ENCODE measurements at places on chromosomes 1 and 21.
A peak's percentile ranks its signal among the peaks of the same experiment; 100 is the strongest.

- peak; percentile 52 for DNase-seq
- no peaks in the 10 kb centered on the region for H3K27me3 ChIP-seq
- H3K27ac ChIP-seq = no peak overlapping the region
- H3K4me3 ChIP-seq = no peak overlapping the region
- no peaks in the 10 kb centered on the region for H3K4me1 ChIP-seq
- H3K36me3 ChIP-seq = no peaks in the 10 kb centered on the region
Measured at GRCh38 chr21:42021371-42022090, 11.4 kb upstream of the ZBTB21 start.

DNA sequence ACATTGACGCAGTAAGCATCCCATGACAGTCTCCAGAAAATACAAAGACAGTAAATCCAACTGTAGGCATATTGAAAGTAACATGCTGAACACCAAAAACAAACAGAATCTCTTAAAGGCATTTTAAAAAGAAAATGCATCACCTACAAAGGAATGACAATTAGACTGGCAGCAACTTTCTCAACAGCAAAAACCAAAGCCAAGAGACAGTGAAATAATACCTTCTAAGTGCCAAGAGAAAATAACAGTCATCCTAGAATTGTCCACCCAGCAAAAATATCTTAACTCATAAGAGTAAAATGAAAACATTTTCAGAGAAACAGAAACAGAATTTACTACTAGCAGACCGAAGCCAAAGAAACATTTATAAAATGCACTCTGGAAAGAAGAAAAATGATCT lies 20.0 kb downstream of the CCDC185 start:
- H3K27me3 ChIP-seq = no peaks in the 10 kb centered on the region
- DNase-seq = no peak
- H3K4me1 ChIP-seq = peaks cover 14% of the 10 kb centered on the region
- no peak overlapping the region for H3K27ac ChIP-seq
- H3K36me3 ChIP-seq = no peaks in the 10 kb centered on the region
- H3K4me3 ChIP-seq = no peak overlapping the region

DNA sequence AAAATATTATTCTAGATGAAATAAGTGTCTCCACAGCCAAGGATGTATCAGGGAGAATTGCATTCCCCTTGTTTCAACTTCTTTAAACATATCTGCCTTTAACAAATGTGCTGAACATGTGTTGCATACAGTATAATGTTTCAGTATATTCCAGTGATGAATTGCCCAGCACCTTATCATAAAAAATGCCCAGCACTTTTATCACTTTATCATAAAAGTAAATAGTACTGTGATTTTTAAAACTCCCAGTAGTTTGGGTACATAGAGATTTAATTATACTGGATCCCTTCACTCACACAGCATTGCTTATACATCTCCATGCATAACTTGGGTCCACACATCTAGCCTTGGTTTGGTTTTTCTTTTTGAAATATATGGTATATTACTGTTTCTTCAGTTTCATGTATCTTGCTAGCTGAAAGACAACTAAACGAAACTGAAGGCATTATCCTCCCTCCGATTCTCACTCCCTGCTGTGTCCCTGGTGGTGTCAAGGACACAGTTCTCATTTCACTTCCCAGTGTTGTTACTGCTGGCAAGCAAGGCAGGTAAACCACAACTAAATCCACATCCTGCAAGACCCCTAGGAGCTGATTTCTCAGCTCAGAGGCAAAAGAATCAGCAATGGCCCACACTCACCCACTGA lies 118.2 kb upstream of the SLC44A3 start:
- no peaks in the 10 kb centered on the region for H3K27me3 ChIP-seq
- H3K36me3 ChIP-seq = no peaks in the 10 kb centered on the region
- H3K4me3 ChIP-seq = no peak overlapping the region
- no peak for DNase-seq
- peak overlapping the region; percentile 4 for H3K27ac ChIP-seq

- peak overlapping the region; percentile 84 for H3K27ac ChIP-seq
- DNase-seq = no peak
- H3K36me3 ChIP-seq = no peaks in the 10 kb centered on the region
- no peak overlapping the region for H3K4me3 ChIP-seq
Measured at GRCh38 chr1:180633057-180634056, 1.5 kb downstream of the XPR1 start.

DNA sequence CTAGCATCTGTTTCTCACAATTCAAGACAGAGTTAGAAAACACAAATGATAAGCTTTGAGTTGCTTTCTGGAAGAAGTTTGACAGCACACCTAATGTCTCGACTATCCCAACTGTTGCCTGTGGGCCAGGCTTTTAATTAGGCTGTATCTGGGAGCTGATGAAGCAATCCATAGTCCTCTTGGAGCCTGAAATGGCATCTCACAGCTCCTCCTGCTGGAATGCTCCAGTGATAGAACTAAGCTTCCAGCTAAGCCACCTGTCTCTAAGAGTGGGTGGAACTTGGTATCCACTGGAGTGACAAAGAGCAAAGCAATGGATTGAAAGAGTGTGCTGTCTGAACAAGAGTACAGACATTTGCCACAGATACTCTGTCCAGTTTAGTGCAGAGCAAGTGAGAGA lies 605.3 kb upstream of the NR5A2 start:
- H3K4me1 ChIP-seq = no peaks in the 10 kb centered on the region
- no peak overlapping the region for H3K27ac ChIP-seq
- no peaks in the 10 kb centered on the region for H3K27me3 ChIP-seq
- peak; percentile 2 for DNase-seq
- no peaks in the 10 kb centered on the region for H3K36me3 ChIP-seq

DNA sequence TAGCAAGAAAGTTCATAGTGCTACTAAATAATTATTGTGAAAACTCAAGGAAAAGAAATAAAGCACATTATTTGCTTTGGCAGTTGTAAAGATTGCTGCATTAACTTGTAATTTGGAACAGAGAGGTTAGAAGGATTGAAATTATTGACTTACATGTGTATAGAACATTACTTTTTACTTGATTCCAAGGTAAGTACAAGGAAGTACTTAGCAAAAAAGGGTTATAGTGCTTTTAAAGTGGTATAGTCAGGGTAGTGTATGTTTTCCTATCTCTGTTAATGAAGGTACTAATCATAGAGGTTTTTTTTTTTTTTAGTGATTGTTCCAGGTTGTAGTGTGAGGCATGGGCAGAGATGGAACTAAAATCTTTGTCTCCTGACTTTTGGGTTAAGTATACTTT lies 29.4 kb downstream of the MAN1A2 start:
- H3K27ac ChIP-seq = no peak overlapping the region
- no peaks in the 10 kb centered on the region for H3K36me3 ChIP-seq
- peaks cover 48% of the 10 kb centered on the region for H3K4me1 ChIP-seq

- H3K36me3 ChIP-seq = no peaks in the 10 kb centered on the region
- no peak for DNase-seq
- no peak overlapping the region for H3K27ac ChIP-seq
- no peak overlapping the region for H3K4me3 ChIP-seq
- no peaks in the 10 kb centered on the region for H3K27me3 ChIP-seq
Measured at GRCh38 chr1:246573491-246573890, 7.2 kb downstream of the CNST start.

- H3K4me1 ChIP-seq = peaks cover 20% of the 10 kb centered on the region
- DNase-seq = no peak
- H3K27ac ChIP-seq = no peak overlapping the region
- no peaks in the 10 kb centered on the region for H3K27me3 ChIP-seq
- H3K4me3 ChIP-seq = no peak overlapping the region
Measured at GRCh38 chr1:30648408-30649000, 74.9 kb downstream of the MATN1 start.

DNA sequence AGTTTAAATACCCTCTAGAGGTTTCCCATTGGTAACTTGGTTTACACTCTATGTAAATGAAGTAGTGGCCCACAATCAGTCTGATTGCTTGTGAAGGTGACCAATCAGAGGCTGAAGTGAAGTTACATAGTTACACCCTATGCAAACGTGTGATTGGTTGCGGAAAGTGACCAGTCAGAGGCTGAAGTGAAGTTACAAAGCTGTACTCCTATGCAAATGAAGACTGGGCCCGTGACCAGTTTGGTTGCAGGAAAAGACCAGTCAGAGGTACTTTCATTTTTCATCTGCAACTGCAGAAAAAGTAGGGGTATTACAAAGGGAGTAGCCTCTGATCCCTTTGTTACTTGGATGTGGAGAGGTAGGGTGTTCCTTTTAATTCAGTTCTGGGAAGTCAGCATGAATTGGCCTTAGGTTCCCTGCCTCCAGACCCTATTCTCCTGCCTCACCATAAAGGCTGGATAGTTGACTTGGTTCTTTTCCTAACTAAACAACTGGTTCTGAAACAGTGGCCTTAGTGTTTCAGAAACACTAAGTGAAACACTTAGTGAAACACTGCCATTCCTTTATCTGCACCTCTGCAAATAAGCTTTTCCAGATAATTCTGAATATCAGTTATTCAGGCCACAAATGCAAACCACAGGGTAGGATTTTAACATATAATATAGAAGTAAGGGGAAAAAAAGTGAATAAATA lies 39.3 kb downstream of the MAGI3 start:
- H3K4me1 ChIP-seq = peaks cover 43% of the 10 kb centered on the region
- H3K4me3 ChIP-seq = no peak overlapping the region
- DNase-seq = no peak
- no peaks in the 10 kb centered on the region for H3K36me3 ChIP-seq

DNA sequence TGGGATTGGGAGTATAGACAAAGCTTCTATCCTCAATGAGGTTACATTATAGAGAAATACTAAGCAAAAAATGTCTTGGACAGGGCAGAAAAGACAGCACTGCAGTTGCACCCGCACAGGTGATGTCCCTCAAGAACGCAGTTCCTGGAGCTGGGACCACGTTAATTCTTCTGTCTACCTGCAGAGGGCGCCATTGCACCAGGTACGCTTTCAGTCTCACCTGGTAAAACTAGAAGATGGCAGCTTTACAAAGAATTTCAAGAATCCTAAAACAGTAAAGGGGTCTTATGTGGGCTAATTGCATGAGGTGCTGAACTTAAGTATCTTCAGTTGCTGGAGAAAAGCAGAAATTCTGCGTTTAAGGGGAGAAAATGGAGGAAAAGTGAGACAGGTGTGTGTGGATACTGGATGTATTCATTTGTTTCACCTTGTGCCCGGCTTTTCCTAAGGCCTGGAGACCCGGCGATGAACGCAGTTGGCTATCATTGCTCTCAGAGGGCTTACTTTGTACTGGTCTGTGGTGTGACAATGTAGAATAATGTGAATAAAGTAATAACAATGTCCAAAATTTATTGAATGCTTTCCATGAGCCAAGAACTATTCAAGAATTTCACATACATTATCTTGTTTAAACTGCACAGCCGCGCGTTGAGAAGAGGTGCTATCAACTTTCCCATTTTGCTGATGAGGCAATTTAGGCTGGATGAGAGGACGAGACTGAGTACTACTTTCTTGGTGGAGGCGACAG lies 276.3 kb upstream of the GREM2 start:
- H3K27ac ChIP-seq = no peak overlapping the region
- H3K36me3 ChIP-seq = no peaks in the 10 kb centered on the region
- H3K27me3 ChIP-seq = no peaks in the 10 kb centered on the region
- no peaks in the 10 kb centered on the region for H3K4me1 ChIP-seq

GRCh38 chr1:214970016-214970415 lies 112.5 kb upstream of the KCNK2 start:
- H3K4me3 ChIP-seq = no peak overlapping the region
- no peaks in the 10 kb centered on the region for H3K27me3 ChIP-seq
- no peaks in the 10 kb centered on the region for H3K4me1 ChIP-seq

DNA sequence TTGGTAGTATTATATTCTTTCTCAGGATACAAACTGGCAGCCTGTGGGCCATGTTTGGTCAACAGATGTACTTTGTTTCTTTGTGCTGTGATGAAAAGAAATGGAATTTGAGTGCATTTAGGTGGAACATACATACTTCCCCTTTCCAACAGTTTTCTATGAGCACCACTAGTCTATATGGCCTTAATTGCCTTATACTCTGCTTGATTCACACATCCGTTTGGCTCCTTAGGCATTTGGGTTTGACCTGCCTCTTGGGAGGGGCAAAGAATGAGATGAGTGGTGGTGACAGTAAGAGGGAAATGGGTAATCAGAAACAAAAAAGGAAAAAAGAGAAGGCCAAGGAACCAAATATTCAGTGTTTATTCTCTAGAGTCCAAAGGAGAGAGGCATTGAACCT lies 17.0 kb downstream of the CFAP126 start:
- H3K4me1 ChIP-seq = no peaks in the 10 kb centered on the region
- H3K27ac ChIP-seq = no peak overlapping the region
- DNase-seq = no peak

- H3K27me3 ChIP-seq = peaks cover 6% of the 10 kb centered on the region
- H3K4me1 ChIP-seq = peaks cover 24% of the 10 kb centered on the region
- DNase-seq = no peak
- H3K27ac ChIP-seq = no peak overlapping the region
Measured at GRCh38 chr1:46488343-46489168, 1.1 kb upstream of the DMBX1 start.

- no peaks in the 10 kb centered on the region for H3K36me3 ChIP-seq
- H3K4me3 ChIP-seq = no peak overlapping the region
- DNase-seq = no peak
- no peaks in the 10 kb centered on the region for H3K4me1 ChIP-seq
- H3K27ac ChIP-seq = no peak overlapping the region
Measured at GRCh38 chr1:226762988-226763904, 24.2 kb upstream of the ITPKB start.

DNA sequence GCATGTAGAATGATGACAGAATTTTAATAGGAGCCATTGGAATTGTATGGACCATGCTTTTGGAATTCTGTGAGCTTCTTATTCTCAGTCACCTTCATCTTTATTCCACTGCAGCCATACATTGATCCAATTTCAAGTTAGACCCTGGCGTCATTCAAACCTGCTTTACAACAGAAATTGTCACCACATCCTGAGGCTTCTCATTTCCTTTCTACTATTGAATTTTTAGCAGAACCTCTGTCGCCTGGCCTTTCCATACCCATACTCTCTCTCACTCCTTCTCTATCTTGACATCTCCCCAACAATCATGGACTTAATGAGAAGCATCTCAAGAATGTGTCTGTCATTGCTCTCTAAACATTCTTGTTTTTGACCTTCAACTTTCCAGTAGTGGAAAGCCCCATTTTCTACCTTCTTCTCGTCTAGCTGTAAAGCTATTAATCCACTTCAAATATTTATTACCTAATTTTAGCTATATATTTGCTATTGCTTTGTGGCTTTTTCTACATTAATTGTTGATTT lies 74.1 kb downstream of the CRB1 start:
- no peak for DNase-seq
- no peaks in the 10 kb centered on the region for H3K36me3 ChIP-seq
- no peak overlapping the region for H3K27ac ChIP-seq
